ENCODE measurements at places on chromosomes 6 and 20. TPM values are rescaled to one million over a fixed set of nuclear protein-coding genes. Genes with fewer than 3 reads are reported as not detected.
A peak's percentile ranks its signal among the peaks of the same experiment; 100 is the strongest.

Gene EYA2
- not detected for total RNA-seq

Gene EYA4
- total RNA-seq: 8.1 TPM

Gene PRSS35
- total RNA-seq: 1.3 TPM

Gene RRAGD
- 9.8 TPM for total RNA-seq

Gene COMMD7
- total RNA-seq: 73.7 TPM

Gene BMP7
- total RNA-seq: 0.38 TPM

Gene TNNC2
- not detected for total RNA-seq

Gene MUC21
- total RNA-seq: 0.10 TPM

Gene ENPP5
- total RNA-seq: 4.8 TPM

Gene COL11A2
- total RNA-seq: 127 TPM

Gene WFDC12
- total RNA-seq: not detected

Gene NR2E1
- total RNA-seq: not detected

Gene ANKRD6
- 70.9 TPM for total RNA-seq

DNA sequence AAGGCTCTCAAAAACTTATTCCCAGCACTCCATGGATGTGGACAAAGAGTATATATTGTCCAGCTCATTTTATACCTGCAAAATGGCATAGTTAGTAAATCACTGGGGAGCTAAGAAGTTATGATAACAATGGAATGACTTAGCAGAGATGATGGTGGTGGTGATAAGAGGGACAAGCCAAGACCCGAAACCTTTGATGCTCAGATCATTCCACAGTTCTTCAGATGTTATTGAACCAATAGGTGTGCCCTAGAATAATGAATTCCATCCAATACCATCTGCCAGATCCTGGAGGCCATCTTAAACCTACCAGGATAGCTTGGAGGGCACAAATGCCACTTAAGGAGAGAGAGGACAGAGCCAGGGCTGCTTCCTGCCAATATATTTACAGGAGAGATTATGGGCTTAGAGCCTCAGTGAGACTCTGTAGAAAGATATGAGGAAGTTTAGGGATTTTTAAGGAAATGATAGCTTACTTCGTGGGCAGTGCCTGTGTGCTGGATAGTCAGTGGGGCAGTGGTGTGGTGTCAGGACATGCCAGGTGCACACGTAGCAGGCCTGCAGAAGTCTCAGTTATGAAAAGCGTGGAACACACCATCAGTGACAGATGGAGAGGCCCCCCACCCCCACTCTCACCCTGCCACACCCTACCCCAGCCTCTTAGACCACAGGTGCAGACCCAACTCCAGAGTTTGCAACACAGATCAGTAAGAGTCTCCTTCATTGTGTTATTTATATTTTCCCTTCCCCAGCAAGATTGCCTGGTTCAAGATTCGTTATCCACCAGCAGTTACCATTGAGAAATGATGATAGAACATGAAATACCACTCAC, 209.7 kb upstream of the SUPT3H start:
- no peak for DNase-seq

DNA sequence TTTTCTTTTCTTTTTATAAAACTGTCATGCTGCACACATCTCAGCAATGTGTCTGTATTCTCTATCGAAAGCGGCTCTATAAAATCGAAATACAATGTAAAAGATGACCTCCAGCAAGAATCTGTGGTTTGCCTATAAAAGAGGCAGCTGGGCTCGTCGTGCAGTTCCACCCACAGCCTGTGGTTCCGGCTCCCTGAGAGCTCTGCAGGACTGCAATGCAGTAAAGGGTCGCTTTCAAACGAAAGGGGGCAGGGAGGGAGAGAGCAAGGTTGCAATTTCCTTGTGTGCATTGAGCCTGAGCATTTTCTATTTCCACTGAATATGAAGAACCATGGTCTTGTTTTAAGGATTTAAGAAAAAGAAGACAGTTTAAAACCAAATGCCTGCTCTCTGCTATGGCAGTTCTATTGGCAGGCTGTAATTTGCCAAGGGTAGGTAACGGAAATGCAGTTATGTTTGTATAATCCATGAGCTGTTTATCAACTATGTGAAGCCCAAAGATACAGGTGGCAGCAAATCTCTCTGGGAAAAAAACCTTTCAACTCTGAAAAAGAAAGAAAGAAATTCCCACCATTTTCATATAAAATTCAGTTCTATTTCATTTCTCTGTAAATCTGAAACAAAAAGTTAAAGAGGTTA, 236.5 kb downstream of the HACE1 start:
- peak; percentile 40 for DNase-seq

GRCh38 chr6:1778686-1779235, 169.0 kb downstream of the FOXC1 start:
- no peak for DNase-seq

DNA sequence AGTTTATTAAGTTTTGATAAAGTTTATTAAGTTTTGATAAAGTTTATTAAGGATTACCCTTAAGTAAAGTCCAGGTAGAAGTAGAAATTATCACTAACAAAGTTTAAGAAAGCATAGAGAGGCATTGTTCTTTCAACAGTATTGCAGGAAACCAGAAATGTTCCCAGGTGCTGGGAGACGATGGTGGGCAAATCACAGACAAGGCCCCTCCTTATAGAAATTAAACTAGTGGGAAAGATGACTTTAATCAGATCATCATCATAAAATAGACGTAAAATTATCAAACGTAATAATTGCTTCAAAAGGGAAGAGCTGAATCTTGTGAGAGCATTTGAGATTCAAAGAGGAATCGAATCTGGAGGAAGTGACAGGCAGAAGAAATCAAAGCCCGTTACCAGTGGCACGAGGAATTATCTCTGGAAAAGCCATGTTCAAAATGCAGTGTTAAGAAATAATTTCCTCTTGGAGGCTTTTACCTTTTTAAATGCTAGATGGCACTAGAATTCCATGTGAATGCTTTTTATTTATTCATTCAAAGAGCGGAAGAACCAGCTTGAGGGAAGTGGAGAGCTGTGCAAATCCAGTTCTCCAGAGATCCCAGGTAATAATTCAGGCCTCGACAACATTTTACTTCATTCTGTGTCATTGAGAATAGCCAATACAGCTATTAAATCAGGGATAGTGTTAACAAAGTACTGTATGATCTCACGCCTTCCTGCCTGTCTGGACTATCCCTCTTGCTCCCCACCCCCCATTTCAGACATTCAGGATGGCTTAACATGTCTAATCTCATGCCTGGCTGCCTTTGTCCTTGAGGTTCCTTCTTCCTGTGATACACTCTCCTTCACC, 1.0 kb upstream of the APMAP start:
- DNase-seq: no peak

GRCh38 chr6:47105469-47106178, 63.5 kb upstream of the ADGRF1 start:
- DNase-seq: no peak

GRCh38 chr6:133456439-133456838, 215.3 kb downstream of the EYA4 start:
- no peak for DNase-seq

DNA sequence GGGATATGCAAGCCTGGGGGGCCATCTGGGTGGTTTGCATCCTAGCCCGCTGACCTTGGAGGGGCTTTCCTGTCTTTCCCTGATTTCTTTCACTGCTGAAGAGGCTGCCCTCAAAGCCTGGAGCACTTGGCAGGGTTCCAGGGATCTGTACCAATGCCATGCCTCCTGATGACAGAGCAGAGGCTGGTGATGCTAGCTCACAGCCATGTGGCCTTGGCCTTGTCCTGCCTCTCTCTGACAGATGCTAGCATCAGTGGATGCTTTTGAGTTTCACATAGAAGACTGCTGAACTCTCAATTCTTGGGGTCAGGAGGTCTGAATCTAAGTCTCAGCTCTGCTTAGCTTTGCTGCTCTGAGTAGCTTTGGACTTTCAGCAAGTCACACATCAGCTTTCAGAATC, 21.9 kb upstream of the RREB1 start:
- no peak for DNase-seq

GRCh38 chr6:24506814-24507520, 12.2 kb downstream of the ALDH5A1 start:
- no peak for DNase-seq

DNA sequence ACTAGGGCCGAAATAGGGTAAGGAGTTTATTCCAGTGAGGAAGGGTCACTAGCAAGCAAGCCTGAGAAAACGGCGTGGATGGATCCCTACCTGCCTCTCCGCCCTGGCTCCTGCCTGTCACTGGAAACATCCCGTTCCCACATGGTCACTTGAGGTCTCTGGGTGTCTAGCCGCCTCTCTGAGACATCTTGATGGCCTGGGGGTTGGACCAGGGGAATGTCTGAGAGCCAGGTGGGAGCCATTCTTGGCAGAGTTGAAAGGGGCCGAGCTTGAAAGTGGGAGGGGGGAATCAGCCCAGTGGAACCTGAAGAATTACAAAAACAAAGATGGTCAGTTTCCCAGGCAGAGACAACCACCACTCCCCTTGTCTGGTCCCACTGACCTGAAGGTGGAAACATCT, 961 bp downstream of the CCHCR1 start:
- no peak for DNase-seq

GRCh38 chr6:101058296-101058695, 177.2 kb upstream of the ASCC3 start:
- DNase-seq: no peak

DNA sequence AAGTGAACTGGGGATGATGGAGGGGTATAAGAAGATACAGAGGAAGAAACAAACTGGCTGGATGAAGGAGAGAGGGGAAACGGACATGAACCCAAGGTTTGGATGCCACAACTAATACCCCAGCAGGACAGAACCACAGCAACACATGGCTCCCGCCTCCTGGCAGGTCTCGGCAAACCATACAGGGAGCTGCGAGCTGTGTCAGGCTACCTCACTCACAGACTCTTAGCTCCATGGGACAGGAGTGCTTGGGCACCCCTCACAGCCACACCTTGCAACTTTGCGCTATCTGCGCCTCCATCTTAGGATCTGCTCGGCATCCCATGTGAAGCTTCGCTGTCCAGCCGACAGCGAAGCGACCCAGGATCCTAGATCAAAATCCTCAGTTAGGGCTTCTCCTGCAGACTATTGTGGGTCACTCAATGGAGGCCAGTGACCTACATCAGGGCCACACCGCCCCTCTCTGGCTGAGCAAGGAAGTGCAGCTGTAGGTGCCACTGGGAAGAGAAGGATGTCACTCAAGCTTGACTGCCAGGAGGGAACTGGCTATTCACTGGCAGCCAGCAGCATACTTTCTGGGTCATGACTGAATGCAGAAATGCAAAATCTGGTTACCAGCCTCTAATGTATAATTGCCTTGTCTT, 174.4 kb upstream of the RIN2 start:
- peak; percentile 91 for DNase-seq

DNA sequence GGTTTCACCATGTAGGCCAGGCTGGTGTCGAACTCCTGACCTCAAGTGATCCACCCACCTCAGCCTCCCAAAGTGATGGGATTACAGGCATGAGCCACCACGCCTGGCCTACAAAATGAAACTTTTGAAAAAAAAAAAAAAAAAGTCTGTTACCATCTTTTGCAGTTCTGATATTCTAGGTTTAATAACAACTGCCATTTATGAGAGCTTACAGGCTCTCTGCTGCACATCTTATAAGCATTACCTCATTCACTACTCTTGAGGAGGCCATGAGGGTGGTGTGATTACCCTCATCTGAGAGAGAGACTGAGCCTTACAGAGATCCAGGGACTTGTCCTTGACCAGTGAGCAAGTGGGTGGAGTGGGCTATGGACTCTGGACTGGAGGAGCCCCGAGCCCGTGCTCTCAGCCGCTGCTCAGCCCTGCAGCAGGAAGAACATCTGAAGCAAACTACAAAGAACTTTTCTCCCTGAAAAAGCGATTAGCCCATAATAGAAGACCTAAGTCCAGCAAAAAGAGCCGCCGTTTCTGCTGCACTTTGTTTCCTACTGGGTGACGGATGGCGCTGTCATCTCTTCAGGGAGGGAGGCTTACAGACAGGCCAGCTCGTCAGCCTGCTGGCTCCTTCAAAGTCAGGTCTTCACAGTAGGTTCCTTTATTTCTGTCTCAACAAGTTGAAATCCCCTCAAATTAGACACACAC, 119.8 kb upstream of the AKAP12 start:
- no peak for DNase-seq

DNA sequence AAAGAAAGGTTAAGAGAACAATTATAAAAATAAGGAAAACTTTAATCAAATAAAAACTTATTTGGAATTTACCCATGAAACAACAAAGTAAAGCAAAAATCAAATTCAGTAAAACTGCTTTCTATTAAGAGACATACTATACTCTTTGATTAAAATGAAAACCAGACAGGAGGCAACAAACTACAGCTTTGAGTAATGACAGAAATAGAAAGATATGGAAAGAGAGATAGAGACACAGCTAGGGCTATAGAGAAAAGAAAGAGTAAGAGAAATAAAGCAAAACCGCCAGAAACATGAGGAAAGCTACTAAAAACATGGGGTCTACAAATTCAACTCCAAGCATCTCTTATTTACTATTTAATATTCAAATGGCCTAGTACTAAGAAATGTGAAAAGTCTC, 67.6 kb downstream of the PHIP start:
- no peak for DNase-seq

DNA sequence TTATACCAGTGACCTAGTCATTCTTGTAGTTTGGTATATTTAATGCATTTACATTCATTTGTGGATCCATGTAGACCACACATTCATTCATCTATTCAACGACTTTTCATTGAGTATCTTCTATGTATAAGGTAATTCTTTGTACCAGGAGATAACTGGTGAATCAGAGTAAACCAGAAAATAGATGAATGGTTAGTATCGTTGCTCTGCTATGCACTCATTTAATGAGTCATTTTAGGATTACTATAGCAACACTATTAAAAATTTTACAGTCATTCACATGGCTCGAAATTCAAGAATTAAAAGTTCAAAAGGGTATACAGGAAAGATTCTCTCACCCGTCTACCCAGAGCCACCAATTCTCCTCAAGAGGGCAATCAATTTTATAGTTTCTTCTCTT, 26.8 kb downstream of the DOK5 start:
- DNase-seq: no peak

DNA sequence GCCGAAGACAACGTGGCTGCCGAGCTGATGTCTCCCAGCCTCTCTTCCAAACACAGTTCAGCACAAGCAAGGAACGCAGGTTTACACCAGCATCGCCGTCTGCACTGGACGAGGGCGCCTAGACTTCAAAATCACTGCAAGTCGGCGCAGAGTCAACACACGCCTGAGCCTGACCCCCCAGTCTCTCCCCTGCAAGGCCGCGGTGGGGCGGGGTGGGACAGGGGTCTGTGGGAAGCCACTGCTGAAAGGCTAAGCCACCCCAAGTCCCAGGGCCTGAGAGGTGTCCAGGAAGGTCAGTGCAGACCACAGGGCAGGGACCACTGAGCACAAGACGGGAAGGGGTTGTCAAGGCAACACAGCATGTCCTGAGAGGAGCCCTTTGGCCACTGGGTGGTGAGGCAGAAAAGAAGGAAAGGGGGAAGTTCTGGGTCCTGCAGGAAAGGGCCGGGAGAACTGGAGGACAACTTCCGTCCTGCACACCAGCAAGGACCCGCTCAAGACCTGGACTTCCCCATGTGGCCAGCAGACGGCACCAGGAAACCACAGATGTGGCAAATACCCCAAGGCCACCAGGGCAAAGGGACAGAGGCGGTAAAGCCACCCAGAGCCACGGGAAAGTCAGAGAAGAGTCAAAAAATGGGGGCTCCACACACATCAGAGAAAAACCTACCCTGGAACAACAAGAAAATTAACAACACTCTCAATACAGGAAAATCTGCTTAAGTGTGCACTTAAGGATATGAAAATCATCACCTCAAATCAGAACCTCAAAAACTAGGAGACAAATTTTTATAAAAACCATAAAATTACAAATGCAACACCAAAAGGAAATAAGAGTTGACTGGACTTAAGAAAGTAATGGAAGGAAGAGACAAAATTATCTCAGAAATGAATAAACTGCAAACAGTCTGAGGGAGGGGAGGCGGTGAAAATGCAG, 84.8 kb downstream of the TAF4 start:
- DNase-seq: peak; percentile 46

All from endothelial cell (in vitro differentiated cells).